ENCODE measurements at places on chromosomes 4 and X. TPM values are rescaled to one million over a fixed set of nuclear protein-coding genes. Genes with fewer than 3 reads are reported as not detected.

The NAA11 gene
- polyA plus RNA-seq = not detected

The PRDM8 gene
- polyA plus RNA-seq = 1.7 TPM

The CENPC gene
- 33.7 TPM for polyA plus RNA-seq

The RGN gene
- polyA plus RNA-seq = 38.6 TPM

The CENPVL2 gene
- 0.22 TPM for polyA plus RNA-seq

The FREM3 gene
- polyA plus RNA-seq = 0.36 TPM

The SH3BGRL gene
- 225 TPM for polyA plus RNA-seq

The TMEM128 gene
- 47.0 TPM for polyA plus RNA-seq

The NPY2R gene
- 0.49 TPM for polyA plus RNA-seq

The F11 gene
- 4.1 TPM for polyA plus RNA-seq

The SHROOM2 gene
- polyA plus RNA-seq = 21.8 TPM

The FOXP3 gene
- polyA plus RNA-seq = 0.70 TPM

The ZNF280C gene
- 7.3 TPM for polyA plus RNA-seq
